ENCODE measurements at places on chromosomes 5 and 9.

GRCh38 chr9:21414220-21414940 is 5.5 kb downstream of the IFNA8 start:
- no peak for DNase-seq

DNA sequence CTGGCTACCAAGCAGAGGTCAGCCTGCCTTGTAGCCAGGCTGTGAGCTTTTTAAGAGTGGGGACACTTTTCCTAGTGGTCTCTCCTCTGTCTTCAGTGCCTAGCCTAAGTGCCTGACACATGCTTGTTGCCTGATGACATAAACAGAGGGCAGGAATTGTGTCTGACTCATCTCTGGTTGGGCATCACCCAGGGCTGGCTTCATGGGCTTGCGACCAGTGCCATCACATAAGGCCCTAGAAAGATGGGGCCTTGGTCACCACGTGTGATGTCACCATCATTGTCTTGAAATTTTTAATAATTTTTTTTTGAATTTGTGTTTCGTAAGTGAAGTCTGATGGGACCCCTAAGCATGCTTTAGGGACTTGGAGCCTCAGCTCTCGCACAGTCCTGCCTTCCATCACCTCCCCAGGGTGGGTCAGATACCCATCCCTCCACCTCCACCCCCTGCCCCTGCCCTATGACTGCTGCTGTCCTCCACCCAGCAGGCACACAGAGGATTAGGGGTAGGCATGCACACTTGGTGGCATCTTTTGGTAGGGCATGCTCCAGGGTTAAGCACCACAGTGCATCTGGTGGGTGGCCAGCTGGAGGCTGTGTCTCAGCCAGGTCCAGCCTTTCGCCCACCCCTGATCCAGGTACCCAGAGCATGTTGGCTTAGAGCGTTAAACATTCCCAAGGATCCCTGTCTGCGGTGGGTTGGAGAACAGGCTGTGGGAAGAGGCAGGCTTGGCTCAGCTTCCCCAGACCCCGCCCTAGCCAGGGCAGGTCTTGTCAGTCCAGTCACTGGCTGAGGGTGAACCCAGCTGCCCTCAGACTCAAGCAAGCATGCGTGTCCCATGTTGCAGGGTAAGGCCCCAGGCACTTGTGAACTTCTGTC is 80.1 kb upstream of the SH3PXD2B start:
- DNase-seq = no peak

DNA sequence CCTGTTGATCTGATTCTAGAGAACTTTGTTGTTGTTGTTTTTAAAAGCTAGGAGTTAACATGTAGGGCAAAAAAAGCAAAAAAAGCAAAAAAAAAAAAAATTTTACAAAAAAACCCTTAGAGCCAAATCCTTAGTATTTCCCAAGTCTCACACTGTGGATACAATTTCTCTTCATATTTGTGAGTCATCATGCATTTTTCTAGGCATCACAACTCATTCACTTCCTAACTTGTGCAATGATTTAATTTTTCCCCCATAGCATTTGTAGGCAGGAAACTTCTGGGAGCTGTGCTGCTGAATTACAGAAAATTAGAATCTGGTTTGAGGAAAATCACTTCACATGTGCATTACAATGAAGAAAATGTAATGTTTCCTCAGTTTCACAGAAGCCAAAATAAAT is 91.9 kb downstream of the MARCHF3 start:
- peak; percentile 70 for DNase-seq

- DNase-seq = no peak
Measured at GRCh38 chr9:26271495-26272122, 593.4 kb upstream of the TUSC1 start.

DNA sequence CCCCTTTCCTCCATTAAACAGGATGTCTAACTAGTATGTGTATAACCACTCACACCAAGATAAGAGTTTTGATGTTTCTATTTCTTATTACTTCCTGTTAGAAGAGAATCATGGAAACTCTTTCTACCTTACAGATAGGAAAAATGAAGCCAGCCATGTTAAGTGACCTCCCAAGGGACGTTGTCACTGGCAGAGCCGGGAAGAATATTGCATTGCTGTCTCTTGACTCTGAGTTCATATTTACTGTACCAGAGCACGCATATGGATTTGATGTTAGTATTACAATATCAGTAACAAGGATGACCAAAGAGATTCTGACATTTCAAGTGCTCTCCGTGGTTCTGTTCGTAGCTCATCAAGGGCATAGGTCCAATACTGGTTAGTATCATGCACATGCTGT is 12.5 kb upstream of the C5orf63 start:
- DNase-seq = no peak

DNA sequence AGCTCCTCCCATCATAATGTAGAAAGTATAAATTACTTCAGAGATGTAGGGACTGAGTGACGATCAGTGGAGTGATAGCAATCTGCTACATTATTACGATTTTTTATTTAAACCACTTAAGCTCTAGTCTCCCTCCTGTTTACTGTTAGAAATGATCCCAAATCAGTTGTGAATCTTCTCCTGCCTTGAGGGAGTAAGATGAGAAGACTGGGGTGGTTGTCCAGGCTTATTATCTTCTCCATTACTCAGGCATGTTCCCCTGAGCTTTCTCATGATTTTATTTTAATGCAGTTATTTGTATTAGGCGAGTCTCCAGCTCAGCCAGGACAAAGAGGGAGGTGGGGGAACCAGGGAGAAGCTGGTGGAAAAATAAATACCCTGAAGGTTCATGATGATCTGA is 48.2 kb upstream of the CTNNA1 start:
- no peak for DNase-seq

- DNase-seq = no peak
Measured at GRCh38 chr9:81848472-81848871, 79.8 kb upstream of the SPATA31D4 start.

DNA sequence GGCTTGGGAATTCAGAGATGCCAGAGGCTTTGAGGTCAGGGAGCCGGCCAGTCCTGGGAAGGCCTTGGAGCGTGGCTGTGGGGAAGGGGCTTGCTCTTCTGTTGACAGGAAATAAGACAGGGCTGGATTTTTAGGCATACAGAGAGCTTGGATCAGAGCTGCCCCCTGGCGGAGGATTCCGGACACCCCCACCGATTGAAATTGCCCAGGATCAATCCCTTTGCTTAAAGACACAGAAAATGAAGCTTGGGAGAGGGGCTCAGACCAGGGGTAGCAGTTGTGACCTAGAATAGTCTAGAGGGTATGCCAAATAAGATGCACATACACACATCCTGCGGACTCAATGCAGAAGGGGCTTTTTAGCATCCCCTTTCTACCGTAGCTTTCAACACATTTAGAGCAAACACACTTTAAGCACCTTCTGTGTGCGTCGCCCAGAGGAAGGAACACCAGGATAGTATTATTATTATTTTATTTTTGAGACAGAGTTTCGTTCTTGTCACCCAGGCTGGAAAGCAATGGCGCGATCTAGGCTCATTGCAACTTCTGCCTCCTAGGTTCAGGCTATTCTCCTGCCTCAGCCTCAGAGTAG is 1.7 kb upstream of the NTMT1 start:
- DNase-seq = no peak

GRCh38 chr5:158922816-158923215 is 176.9 kb downstream of the EBF1 start:
- DNase-seq = no peak

- DNase-seq = no peak
Measured at GRCh38 chr9:33510262-33511183, 13.5 kb upstream of the ANKRD18B start.

DNA sequence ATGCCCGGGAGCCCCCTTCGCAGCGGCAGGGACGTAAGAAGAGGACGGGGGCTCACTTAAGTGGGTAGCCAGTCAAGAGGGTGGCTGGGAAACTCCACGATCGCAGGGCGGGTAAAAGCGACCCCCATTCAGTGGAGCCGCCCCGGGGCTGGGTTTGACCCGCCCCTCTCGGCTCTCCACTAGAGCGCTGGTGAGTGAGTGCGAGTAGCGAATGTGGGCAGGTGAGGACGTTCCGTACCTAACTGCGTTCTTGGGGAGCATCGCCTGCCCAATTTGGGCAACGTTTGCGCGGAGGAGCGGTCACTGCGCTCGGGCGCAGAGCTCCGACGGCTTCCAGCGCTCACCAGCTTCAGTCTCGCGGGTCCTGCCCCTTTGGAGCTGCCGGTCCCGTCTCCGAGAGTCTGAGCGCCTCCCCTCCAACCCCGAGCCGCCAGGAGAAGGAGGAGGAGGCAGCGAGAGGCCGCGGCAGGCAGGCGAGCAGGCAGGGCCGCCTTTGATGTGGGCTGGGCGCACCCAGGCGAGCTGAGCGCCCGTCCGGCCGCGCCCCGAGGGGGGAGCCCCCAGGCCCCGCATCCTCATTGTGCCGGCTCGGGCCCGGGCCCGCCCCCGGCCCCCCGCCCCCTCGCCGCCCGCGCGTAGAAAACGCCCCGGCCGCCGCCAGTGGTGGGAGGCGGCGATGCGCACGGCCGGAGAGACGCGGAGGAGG is at the start of gene FGF18:
TSS of gene FGF18 (plus strand) at position 666 of the 706 bp plus-strand sequence. CDS start 553 bp downstream, outside the sequence.
- DNase-seq = no peak

DNA sequence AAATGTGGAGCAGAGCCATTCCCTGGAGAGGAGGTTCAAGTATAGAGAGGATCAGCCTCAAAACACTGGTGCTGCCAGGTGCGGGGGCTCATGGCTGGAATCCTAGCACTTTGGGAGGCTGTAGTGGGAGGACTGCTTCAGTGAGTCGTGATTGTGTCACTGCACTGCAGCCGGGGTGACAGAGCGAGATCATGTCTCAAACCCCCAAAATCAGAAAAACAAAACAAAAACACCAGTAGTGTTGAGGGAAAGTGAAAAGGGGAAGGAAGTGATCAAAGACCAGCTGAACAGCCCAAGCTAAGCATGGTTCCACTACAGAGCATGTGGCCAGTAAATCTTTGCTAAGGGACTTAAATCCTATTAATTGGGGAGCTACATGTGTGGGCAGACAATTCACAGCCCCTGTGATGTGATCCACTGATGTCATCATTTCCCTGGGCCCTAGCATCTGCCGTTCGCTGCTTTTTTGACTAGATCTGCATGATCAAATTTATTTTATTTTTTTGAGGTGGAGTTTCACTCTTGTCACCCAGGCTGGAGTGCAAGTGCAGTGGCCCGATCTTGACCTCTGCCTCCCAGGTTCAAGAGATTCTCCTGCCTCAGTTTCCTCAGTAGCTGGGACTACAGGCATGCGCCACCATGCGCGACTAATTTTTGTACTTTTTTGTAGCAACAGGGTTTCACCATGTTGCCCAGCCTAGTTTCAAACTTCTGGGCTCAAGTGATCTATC is 2.7 kb upstream of the PCBD2 start:
- DNase-seq = no peak

GRCh38 chr5:56649569-56649968 is 165.8 kb upstream of the MAP3K1 start:
- no peak for DNase-seq

- no peak for DNase-seq
Measured at GRCh38 chr9:114431770-114432169, 44.0 kb upstream of the AKNA start.

- DNase-seq = no peak
Measured at GRCh38 chr9:69655065-69655464, 17.1 kb downstream of the APBA1 start.

GRCh38 chr9:114504341-114505186 is 709 bp downstream of the WHRN start:
- no peak for DNase-seq

DNA sequence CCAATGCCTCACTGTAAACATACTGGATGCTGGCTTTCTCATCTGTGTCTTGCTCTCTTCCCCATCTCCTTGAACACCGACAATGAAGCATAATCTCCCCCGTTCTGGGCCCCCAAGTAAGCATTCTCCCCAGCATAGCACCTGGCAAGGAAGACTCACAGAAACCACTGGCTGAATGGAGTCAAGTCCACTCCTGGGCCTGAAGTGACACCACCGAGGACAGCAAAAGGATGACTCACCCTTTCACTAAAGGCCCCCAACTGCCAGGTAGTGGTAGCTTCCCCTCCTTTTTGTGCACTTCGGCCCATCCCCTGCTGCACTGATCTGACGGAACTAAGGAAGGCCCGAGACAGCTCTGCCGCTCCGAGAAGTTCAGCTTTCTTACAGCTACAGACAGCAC is 9.4 kb downstream of the VDAC1 start:
- no peak for DNase-seq

GRCh38 chr5:135743181-135743580 is 91.3 kb upstream of the SLC25A48 start:
- no peak for DNase-seq

GRCh38 chr9:5851445-5851844 is 18.5 kb upstream of the ERMP1 start:
- peak; percentile 47 for DNase-seq

GRCh38 chr5:52374286-52374685 is 413.4 kb upstream of the ITGA1 start:
- no peak for DNase-seq

GRCh38 chr9:112377087-112377486 is 2.8 kb upstream of the HSDL2 start:
- no peak for DNase-seq

GRCh38 chr9:4344946-4345345 is 45.1 kb upstream of the GLIS3 start:
- no peak for DNase-seq

DNA sequence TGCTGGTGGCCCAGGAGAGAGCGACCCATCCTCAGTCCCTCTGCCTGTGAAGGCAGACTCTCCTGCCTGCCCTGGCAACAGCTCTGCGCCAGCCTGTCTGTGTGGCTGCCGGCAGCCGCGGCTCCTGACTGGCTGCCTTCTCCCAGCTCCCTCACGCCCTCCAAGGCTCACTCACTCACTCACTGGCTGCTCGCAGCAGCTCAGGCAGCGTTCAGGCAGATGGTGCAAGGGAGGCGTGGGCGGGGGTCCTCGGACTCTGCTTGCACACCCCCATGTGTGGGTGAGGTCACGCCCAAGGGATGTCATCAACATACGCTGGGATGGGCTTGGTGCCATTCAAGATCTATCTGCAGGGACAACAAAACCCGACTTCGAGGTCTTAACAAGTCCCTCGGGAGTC is 66.7 kb downstream of the DAB2IP start:
- no peak for DNase-seq

DNA sequence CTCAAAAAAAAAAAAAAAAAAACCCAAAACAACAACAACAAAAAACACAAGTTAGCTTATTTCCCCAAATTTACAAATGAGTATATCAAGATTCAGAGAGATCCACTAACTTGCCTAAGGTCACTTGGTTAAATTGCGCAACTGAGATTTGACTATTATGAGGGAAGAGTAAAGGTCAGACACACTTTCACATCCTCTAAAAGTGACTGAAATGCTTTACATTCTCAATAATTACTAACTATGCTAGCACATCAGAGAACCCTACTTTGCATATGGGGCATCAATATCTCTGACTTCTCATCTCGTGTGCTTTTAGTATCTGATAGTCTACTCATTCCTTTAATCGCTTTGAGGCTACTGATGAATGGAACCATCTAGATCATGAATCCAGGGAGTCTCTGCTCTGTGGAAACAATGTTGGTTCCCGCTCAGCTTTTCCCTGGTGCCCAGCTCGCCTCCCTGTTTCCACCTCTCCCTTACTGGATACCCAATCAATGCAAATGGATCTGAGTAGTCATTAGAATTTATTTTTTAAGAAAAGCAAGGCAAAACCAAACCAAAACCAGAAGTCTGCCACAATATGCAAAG is 182.1 kb upstream of the TRIM32 start:
- no peak for DNase-seq

- DNase-seq = peak; percentile 33
Measured at GRCh38 chr5:14240359-14240758, 97.2 kb downstream of the TRIO start.

All from AG09309 (cell line).